ENCODE measurements at places on chromosomes 2 and 18. TPM values are rescaled to one million over a fixed set of nuclear protein-coding genes. Genes with fewer than 3 reads are reported as not detected.

Gene KLHL14
- 31.1 TPM for polyA plus RNA-seq

Gene DYSF
- polyA plus RNA-seq, result 16.9 TPM

Gene COL4A3
- 1.6 TPM for polyA plus RNA-seq

- DNase-seq, result no peak
Measured at GRCh38 chr2:144081272-144081671, 438.6 kb downstream of the ZEB2 start.

- no peak for DNase-seq
Measured at GRCh38 chr18:35464831-35465279, 32.9 kb downstream of the INO80C start.

DNA sequence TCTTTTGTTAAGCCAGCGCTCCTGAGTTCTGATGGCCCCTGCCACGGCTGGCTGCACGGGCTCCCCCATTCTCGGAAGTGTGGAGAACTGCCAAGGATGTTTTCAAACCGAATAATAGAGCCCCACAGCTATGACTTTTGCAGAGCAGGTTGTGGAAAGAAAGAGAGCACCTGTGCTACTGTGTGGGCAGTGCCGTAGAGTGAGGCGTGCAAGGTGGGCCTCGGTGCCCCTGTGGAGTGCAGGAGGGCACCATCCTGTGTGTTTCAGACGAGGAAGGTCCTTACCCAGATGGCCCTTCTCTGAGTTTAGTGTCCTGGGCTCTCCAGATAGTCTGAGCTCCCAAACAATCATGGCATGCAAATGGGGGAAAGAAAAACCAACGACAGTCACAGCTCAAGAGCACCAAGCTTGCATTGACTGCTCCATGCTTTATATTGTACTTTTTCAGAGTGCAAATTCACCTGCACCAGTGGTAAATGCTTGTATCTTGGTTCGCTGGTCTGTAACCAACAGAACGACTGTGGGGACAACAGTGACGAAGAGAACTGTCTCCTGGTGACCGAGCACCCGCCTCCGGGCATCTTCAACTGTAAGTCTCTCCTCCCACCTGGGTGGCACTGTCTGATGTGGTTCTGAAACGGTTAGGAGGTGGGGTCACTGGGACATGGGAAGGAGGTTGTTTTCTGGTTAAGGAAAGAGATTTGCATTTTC is 219.4 kb downstream of the LDLRAD4 start:
- DNase-seq, result no peak

GRCh38 chr2:168343586-168343985 is 96.2 kb upstream of the STK39 start:
- no peak for DNase-seq

All from left renal pelvis (tissue), 4 donors.